ENCODE measurements at places on chromosomes 7 and 10.

GRCh38 chr7:116899308-116899707 is 36.9 kb downstream of the CAPZA2 start:
- DNase-seq, result no peak

- no peak for DNase-seq
These were observed 38.3 kb upstream of the PPP2R2D start for GRCh38 chr10:131862548-131862947.

- no peak for DNase-seq
These were observed 62.5 kb downstream of the PIK3CG start for GRCh38 chr7:106927536-106927935.

GRCh38 chr7:42611289-42611928 is 300.5 kb downstream of the C7orf25 start:
- DNase-seq, result no peak

DNA sequence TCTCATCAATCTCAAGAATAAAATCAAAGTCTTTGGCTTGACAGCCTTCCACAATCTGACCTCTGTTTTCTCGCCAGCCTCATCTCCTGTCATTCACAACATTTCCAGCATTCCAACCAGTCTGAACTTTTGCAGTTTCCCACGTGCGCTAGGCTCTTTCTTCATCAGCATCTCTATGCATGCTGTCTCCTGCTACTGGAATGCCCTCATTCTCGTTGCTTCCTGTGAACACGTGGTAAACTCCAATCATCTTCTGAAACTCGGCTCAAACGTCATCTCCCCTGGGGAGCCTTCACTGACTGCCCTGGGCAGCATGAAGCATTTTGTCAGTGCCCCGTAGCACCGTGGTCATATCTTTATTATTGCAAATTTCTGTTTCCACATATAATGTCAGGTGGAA is 12.2 kb upstream of the RSBN1L start:
- DNase-seq, result no peak

DNA sequence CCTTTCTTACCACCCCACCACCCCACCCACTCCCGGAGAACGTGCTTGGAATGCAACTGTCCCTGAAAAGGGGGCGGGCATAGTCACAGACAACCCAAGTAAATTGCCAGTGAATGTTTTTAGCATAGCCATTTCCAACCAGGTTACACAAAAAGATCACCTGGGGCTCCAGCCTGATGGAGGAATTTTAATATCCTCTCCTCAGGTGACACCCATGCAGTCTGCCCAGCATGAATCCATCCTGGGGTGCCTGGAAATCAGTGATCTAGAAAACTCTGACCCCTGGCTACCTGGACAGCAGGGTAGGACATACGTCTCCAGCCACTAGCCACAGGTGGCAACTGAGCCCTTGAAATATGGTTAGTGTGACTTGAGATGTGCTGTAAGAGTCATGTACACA is 61.1 kb downstream of the SORBS1 start:
- DNase-seq, result no peak

- DNase-seq, result no peak
These were observed 342 bp downstream of the OR2A25 start for GRCh38 chr7:144069953-144070352.

- DNase-seq, result no peak
These were observed 605.6 kb upstream of the TEX47 start for GRCh38 chr7:89401099-89401498.

DNA sequence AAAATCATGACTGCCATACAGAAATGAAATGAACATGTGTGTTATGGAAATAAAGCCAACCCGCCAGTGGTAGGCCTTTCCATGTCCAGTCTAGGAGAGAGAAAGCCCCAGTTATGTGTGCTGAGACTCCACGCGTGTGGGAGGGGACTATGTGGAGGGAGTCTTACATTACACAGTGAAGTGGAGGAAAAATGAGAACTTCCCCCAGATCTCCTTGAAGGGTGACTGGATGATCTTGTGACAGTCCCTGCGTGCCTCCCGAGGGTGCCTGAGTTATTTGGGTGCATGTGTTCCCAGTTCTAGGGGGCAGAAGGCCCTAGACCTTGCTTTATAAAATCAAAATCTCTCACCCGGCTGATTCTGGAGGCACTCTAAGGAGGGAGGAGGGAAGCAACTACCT is 24.2 kb downstream of the UPP1 start:
- DNase-seq, result no peak

- no peak for DNase-seq
These were observed 62.6 kb upstream of the SFMBT2 start for GRCh38 chr10:7473474-7473873.

GRCh38 chr7:157459966-157460365 is 123.2 kb downstream of the DNAJB6 start:
- DNase-seq, result no peak

GRCh38 chr7:10780400-10780747 is 193.3 kb upstream of the PHF14 start:
- DNase-seq, result no peak

- DNase-seq, result no peak
These were observed 66.6 kb downstream of the FRMPD2 start for GRCh38 chr10:48207853-48208252.

DNA sequence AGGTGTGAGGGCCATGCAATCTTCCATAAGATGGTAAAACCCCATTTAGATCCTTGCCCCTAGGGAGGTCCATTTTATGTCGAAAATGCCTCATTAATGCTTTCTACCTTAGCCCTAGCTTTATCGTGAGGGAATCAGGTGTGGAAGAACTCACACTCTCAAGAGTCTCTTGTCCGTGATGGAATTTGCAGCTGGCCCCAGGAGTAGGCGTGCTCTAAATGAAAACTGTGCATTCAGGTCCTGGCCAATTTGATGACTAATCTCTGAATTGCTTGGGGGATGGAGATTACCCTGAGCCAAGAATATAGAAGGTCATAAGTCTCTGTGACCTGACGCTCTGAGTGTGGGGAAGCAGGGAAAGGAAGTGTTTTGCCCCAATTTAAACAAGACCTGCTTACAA is 6.6 kb downstream of the C10orf90 start:
- DNase-seq, result no peak

DNA sequence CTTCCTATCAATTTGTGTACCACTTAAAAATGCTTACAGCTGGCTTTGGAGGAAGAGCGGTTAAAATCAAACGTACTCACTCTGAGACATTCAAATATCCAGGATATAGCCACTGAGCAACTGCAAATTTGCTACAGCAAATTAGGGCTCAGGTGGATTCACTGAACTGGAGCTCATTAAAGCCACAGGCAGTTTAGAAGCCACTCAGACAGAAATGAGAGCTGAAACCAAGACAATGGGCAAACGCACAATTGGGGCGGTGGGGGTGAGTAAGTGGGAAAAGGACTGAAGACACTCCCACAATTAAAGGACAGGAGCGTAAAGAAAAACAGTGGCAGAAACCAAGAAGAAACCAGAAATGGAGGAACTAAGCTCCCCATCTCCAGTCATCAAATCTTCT is 20.5 kb downstream of the MPP7 start:
- DNase-seq, result no peak

DNA sequence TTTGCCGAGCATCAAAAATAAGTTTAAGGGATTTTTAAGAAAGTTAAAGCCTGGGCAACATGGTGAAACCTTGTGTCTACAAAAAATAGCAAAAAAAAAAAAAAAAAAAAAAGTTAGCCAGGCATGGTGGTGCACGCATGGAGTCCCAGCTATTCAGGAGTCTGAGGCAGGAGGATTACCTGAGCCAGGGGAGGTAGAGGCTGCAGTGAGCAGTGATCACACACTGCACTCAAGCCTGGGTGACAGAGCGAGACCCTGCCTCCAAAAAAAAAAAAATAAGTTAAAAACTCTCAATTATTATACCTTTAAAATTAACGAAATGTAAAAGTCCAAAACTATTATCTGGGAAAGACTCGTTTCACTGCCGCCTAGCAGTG is 35.0 kb upstream of the DAGLB start:
- DNase-seq, result no peak

DNA sequence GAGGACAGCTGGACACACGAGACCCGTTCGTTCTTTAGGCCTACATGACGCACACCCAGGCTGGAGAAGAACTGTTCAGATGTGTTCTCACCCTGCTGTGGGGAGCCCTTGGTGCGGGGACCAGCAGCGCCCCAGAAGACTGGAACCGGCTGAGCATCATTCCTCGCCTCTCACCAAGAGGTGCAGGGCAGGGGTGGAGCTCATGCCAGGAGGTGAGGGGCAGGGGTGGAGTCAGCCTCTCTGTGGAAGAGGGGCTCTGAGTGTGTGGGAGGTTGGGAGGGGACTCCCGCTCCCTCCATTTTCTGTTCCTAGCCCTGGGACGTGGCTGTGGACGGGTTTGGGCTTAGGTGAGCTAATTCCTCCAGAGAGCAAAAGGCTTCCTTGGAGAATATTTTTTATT is 66.0 kb upstream of the SHH start:
- DNase-seq, result no peak

DNA sequence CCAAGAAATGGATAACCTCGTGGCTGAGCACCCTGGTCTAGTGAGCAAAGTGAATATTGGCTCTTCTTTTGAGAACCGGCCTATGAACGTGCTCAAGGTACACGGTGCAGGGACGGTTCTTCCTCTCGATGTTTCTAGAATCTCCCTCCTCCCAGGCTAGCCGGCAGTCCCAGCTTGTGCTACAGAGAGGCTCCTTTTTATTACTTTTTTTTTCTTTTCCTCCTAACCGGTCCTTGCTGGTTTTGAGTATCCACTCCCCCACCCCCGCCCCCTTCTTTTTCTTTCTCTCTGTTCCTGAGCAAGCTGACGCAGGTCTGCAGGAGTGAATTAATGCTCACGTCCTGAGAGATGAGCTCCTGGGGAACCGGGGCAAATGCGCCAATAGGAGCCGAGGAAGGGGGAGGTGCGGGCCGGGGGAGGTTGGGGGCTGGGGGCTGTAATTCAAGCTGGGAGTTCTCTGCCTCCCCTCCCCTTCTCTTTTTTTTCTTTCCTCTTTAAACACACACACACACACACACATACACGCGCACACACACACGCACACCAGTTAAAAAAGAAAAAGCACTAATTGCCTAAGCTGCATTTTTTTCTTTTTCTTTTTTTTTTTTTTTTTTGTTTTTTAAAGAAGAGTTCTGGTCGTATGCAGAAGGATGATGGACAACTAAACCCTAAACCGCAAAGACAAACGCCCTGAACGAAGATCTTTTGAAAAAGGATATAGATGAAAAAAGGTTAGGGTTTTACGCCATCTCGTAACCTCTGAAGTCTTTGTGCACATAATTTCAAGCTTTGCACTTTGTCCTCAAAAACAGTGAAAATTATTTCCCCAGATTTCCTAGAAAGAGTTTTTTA is 6.6 kb downstream of the CPA2 start:
- no peak for DNase-seq

GRCh38 chr10:71819441-71819861 is 31.6 kb downstream of the PSAP start:
- DNase-seq, result no peak

- DNase-seq, result no peak
These were observed 56.8 kb downstream of the AUTS2 start for GRCh38 chr7:69654849-69655707.

GRCh38 chr10:100498059-100498458 is 21.6 kb downstream of the SEC31B start:
- no peak for DNase-seq

DNA sequence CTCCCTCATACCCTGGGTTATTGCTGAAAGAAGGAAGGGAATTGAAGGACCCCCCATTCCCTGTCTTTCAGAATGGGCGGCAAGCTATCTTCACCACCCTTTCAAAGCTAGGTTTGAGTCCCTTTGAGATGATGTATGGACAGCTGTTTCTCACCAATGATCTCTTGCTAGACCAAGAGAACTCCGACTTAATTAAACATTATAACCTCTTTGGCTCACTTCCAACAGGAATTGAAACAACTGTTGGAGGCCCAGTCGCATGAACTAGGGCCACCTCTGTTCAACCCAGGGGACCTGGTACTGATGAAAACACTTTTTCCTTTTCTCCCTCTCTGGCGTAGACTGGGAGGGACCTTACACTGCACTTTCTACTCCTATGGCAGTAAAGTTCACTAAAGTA is 110.6 kb downstream of the ITGB8 start:
- DNase-seq, result no peak

- DNase-seq, result no peak
These were observed 11.7 kb downstream of the TLL2 start for GRCh38 chr10:96501985-96502384.

- no peak for DNase-seq
These were observed 12.6 kb upstream of the PRDX3 start for GRCh38 chr10:119190954-119191785.

GRCh38 chr7:119594956-119595355 is 678.0 kb upstream of the KCND2 start:
- DNase-seq, result no peak

DNA sequence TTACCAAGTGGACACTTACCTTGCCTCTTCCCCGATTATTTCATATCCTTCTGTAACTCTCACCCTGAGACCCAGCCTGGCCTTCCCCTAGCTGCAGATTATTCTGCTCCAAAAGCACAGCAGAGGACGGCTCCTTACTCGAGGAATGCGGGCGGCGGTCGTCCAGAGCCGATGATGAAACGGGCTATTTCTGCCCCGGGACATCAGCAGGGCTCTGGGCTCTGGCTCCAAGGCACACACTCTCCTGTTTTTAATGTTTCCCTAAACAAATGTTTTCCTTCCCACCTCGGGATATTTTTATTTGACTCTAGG is 343 bp upstream of the C10orf71 start:
- DNase-seq, result no peak

- no peak for DNase-seq
These were observed 19.5 kb downstream of the TSPAN33 start for GRCh38 chr7:129163875-129164544.

- no peak for DNase-seq
These were observed 32.7 kb upstream of the SH2B2 start for GRCh38 chr7:102253973-102254370.

DNA sequence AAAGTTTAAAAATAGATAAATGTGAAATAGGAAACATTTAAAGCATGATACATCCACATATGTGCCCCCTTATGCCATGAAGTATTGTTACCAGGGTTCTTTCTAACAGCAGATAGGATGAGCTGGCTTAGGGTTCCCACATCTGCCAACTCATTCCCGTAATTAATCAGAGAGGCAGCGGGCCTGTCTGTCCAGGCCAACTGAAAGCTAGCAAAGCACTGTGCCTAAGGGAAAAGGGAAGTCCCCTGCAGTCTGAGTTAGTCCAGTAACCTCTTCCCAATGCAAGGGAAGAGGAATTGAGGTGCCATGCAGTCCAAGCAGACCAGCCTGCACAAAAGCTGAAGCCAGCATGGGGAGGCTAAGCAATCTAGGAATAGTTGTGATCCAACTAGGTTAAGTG is 18.3 kb upstream of the ZC3HAV1L start:
- DNase-seq, result no peak

Measured in 8988T (cell line).